Caki2 (cell line): ENCODE measurements at places on chromosomes 1 and 21.

DNA sequence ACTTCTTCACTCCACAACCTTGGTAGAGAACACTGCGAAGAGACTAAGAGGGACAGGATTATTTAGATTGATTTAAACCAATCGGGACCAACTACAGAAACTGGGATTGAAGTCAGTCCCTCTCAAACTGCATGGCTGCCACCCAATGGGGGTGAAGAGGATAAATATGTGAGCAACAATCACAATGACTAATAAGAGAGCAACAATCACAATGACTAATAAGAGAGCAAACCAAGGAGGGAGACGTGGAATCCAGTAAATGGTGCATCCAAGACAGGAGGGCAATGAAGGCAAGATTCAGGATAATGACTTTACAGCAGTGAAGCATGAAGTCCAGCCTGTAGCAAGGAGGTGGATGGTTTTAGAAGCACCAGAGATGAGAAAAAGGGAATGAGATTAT lies 322.8 kb downstream of the TTLL7 start:
- DNase-seq, result no peak

GRCh38 chr1:6805004-6805416 lies 19.8 kb downstream of the CAMTA1 start:
- no peak for DNase-seq

GRCh38 chr1:202160377-202160940 lies at the start of gene PTPN7:
Gene PTPN7 (minus strand): TSS chr1:202160602. CDS start chr1:202159402, 1,200 bp downstream.
- DNase-seq, result no peak

DNA sequence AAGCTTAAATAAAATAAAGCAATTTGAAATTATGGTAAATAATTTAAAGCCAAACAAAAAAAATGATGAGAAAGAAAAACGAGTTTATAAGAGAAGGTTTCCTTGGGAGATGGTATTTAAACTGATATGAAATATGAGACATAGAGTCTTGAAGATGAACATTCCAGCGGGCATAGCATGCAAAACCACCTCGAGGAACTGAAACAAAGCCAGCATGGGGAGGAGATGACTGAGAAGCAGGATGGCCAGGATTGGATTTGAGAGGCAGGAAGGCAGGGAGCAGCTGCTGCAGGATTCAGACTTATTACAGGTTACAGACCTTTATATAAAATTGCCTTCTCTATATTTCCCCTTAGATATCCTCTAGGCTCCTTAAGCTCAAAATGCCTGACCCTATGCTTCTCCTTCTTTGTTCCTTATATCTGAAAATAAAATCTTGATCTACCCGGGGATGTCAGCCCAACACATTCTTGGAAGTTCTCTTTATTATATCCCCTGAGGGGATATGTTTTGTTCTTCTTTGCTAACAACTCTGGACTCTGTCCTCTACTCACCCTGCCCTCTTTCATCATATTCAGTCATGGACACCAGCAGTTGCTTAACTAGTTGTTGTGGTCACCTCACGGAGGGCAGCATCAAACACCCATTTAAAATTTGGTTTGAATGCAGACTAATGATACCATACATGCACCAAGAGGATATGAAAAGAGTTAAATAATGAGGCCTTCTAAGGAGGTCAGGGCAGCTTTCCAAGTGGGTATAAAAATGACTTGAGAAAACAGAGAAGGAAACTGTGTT lies 719.1 kb upstream of the B3GALT2 start:
- no peak for DNase-seq

- DNase-seq, result no peak
These were observed 38.2 kb upstream of the RIPK4 start for GRCh38 chr21:41805038-41805437.
